ENCODE measurements at places on chromosomes 13 and 19. TPM values are rescaled to one million over a fixed set of nuclear protein-coding genes. Genes with fewer than 3 reads are reported as not detected.

NUP58 gene
- total RNA-seq = 60.9 TPM

DNA sequence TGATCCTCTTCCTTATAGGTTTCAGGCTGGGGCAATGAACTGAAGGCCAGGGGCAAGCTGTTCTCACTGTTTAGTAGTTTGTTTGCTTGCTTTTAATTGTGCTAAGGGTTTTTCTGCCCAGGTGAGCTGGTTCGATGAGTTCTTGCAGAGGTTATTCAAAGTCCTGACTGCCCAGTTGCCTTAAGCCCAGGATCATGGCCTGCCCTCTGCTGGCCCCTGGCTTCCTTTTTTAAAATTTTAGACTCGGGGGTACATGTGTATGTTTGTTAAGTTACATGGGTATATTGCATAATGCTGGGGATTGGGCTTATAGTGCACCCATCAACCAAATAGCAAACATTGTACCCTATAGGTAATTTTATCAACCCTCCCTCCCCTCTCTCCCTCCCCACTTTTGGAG, 65.7 kb downstream of the ZNF536 start:
- no peak for DNase-seq

SIGLECL1 gene
- total RNA-seq = not detected

GRCh38 chr13:66503890-66504289, 726.2 kb downstream of the PCDH9 start:
- DNase-seq = no peak

- no peak for DNase-seq
These were observed 177.7 kb upstream of the IRS2 start for GRCh38 chr13:109963960-109964563.
